NCI-H510A treated with DMSO at 0.1 percent for 48 hours (cell line): ENCODE measurements at places on chromosomes 5 and 9.

DNA sequence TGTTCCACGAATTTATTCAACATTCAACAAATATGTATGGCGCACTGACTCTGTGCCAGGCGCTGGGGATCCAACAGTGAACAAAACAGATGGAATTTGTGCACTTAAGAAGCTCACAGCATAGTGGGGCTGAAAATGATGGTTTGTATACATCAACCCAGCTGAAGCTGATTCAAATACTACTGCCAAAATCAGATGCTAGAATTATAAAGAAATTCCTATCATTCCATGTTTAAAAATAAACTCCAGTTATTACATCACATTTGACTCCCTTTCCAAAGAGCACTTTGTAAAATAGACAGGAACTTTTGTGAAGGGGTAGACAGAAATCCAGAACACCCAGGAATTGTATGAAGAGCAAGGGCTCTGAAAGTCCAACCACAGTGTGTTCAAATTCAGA lies 54.1 kb downstream of the ZNF608 start:
- DNase-seq = no peak

GRCh38 chr9:99433555-99433954 lies 211.5 kb downstream of the SEC61B start:
- no peak for DNase-seq

DNA sequence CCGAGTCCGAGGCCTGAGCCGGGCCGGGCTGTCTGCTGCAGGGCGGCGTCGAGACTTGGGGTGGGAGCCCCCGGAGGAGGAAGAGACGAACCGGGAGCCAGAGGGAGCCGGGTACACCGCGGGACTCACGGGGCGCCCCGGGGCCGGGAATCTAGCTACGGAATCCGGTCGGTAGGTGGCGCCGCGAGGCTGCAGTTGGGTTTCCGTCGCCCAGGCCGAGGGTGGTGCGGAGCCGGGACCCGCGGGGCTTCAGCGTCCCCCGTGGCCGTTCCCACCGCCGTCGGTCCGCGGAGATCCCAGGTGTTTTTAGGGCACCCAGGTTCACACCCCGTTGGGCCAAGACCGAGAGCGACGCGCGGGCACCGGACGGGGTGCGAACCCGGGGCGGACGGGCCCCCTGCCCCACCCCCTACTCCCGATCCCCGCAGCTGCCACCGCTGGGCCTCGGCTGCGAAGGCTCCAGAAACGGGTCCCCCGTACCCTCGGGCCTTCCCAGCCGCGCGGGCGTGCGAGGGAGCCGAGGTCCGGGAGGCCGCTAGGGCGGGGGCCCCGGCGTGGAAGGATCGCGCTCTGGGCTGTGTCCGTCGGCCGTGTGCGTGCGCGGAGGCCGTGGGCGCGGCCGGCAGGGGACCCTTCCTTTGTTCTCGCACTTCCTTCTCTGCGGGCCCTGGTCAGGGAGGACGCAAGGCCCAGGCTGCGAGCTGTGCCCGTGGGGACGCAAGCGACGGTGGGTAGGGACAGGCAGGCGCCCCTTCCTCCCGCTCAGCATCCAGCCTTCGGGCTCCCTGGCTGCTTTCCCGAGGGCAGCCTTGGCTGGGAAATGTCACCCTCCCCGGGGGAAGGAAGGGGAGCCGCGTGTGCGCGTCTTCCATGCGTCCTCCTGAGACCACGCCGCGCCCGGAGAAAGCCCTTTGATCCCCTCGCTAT lies 146.6 kb downstream of the GAPVD1 start:
- DNase-seq = peak; percentile 81

- no peak for DNase-seq
Measured at GRCh38 chr5:9781890-9782289, 151.7 kb upstream of the TAS2R1 start.

- peak; percentile 25 for DNase-seq
Measured at GRCh38 chr5:37841203-37841602, 1.4 kb upstream of the GDNF start.

GRCh38 chr9:97809666-97810344 lies 43.2 kb upstream of the FOXE1 start:
- no peak for DNase-seq
